ENCODE measurements at places on chromosomes 6 and 20.

- no peak for DNase-seq
Measured at GRCh38 chr20:1568163-1568490, 10.6 kb upstream of the SIRPD start.

DNA sequence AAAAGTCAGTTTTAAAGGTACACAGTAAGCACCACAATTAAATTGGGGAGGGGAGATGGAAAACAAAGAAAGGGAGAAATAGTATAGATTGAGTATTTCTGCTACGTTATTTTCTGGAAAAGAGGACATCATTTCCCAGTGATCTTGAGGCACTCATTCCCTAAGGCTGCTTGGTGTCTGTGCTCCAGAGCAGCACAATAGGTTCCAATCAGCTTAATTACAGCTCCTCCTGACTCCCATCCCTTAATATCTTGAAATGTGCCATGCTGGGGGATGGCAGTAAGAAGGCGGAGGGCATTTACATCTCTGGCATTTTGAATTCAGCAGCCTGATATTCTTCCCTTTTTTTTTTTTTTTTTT, 39.5 kb upstream of the BEND3 start:
- DNase-seq = no peak

GRCh38 chr6:100103194-100103593, 109.2 kb upstream of the MCHR2 start:
- DNase-seq = no peak

- no peak for DNase-seq
Measured at GRCh38 chr6:143164565-143165105, 103.9 kb downstream of the AIG1 start.

GRCh38 chr6:20875369-20875963, 341.2 kb downstream of the CDKAL1 start:
- DNase-seq = peak; percentile 32

DNA sequence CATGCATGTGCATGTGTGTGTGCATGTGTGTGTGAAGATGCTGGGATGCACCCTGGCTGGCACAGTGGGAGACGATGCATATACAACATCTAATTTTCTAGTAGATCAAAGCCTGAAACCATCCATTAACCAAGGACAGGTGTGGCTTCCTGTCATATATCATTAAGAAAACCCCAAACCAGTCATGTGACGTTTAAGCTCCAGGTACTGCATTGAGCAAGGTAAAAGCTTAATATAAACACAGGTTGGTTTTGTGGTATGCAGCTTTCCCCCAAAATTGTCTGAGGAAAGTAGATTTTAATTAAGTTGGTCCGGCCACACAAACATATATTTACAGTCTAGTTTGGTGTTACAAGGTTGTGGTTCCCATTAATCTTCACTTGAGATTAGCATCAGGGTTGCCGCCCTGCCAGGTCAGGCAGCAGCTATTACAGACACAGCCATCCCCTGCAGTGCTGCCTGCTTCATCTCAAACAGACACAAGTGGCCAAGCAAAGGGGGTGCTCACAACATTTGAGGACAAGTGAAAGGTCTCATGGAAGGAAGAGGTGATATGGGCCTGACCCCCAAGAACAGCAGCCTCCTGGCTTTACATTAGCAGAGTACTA, 48.6 kb upstream of the NAA20 start:
- no peak for DNase-seq

DNA sequence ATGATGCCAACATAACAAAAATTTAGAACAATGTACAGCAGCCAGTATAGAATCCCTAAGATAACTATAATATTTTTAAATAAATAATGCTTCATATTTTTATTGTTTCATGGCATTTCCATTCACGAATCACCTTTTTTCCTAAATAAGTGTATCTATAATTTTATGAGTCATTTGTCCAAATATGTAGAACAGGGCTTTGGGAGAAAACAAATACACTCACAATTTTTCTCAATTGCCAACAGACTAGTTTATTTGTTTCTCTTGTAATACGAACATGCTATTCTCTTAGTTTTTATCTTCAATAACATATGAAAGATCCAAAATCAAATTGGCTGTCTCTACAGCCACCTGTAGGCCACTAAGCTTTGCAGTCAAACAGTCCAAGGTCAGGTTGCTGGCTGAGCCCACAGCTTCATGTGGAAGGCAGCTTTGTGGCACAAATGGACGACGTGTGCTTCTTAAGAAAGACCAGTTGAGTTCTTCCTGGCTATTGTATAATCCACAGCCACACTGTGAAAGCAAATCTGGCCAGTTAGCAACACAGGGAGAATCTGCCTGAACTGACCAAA, 29.0 kb downstream of the MKKS start:
- DNase-seq = no peak

DNA sequence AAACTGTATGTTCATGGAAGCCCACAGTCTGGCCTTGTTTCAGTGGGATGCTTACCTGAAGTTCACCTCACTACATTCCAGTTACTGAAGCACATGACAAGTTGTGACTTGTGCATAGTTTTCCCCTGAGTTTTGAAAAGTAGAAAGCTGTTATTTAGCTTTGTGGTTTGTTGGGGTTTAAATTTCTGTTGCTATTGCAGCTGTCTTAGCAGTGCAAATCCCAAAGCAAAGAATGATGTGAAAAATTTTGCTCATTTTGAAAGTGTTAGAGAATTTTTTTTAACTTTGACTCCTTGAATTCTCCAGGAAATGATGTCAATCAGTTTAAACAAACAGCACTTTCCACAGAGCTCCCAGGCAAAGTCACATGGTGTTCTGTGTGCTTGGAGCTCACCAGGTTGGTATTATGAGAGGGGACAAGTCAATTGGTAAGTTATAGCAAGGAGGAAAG, 268.4 kb downstream of the ADGRG6 start:
- DNase-seq = no peak

DNA sequence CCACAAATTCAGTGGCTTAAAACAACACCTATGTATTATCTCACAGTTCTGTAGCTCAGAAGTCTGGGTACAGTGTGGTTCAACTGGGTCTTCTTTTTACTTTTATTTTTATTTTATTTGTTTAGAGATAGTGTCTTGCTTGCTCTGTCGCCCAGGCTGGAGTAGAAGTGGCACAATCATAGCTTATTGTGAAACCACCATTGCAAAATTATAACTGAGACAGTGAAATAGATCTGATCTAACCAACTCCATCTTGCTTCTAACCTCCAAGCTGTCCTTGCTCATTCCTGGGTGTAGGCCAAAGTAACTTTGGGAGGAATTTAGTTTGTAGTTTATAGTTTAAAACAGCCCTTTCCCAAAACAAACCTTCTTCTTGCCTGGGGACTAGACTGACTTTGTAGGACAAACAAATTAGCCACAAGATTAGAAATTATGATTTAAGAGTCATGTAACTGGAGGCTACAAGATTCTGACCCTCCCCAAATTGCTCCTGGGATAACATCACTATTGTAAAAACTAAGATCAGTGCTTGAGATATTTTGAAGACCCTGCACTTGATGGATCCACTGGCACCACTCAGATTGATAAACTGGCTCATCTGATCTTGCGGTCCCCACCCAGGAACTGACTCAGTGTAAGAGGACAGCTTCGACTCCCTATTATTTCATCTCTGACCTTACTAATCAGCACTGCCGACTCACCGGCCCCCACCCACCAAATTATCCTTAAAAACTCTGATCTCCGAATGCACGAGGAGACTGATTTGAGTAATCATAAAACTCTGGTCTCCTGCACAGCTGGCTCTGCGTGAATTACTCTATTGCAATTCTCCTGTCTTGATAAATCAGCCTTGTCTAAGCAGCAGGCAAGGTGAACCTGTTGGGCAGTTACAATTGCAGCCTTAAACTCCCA, 193.4 kb upstream of the CDYL start:
- DNase-seq = no peak

- DNase-seq = no peak
Measured at GRCh38 chr6:158819977-158820622, 932 bp upstream of the EZR start.

DNA sequence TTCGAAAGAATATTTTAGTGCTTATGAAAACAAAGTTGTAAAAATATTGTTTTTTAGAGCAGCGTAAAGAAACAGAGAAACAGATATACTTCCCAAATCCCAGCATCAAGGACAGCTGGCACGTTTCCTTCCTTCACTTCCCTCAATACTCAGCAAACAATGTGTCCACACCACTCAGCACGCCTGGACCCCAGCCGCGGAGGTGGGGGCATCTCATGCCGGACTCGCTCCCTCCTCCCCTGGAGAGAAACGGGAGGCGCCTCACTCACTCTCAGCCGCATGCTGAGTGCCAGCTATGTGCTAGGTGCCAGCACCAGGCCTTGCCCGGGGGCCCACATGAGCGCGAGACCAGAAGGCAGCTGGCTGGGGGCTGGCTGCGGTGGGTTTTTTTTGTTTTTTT, 34.7 kb downstream of the SLC2A4RG start:
- peak; percentile 21 for DNase-seq

- DNase-seq = no peak
Measured at GRCh38 chr6:166307082-166308032, 835 bp downstream of the PRR18 start.

DNA sequence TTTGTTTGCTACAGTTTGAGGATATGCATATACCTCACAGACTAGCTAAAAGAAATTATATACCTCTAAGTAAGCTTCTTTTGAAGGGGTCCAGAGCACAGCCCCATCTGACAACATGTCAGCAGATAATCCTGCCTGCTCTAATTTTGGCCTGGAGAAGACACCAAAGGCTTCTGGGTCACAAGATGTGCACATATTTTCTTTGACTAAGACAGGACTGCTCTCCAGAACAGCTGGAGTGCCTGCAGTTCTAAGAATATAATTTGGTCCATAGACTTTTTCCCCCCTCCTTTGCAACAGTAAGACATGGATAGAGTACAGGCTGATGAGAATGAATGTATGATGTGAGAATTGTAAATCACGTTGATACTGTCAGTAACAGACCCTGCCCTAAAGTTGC, 107.9 kb upstream of the KCNK16 start:
- DNase-seq = no peak

DNA sequence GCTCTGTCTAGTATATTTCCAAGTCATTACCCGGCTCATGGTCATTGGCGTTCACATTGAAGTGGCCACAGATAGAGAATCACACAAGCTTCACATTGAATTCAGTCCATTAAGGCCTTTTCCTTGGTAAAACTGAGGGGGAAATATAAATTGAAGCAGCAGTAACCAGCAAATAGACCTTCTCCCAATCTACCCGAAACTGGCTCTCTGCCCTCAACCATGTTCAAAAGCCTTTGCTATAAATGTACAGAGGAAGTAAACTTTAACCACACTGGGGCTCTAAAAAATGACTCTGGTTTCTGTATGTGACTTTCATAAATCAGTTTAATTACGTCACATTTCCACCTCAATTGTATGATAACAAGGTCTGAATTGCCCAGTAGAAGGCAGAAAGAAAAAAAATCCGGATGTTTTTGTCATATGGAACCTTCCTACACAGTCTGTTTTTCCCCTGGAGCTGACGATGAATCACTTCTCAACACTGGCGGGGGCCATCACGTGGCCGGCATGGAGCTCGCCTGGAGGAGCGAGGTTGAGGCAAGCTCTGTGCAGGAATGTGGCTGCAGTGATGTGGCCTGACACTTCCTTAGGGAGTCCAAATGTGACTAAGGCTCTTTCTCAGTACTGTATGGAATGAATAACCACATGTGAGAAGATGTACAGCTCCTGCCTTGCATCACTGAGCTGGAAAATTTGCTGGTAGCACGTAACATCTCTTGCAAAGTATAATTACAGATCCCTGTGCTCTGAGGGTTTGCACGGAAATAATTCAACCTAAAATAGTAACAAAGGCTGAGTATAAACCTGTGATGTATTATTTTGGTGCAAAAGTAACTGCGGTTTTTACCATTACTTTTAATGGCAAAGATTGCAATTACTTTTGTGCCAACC, 58.6 kb upstream of the SNX9 start:
- peak; percentile 49 for DNase-seq

DNA sequence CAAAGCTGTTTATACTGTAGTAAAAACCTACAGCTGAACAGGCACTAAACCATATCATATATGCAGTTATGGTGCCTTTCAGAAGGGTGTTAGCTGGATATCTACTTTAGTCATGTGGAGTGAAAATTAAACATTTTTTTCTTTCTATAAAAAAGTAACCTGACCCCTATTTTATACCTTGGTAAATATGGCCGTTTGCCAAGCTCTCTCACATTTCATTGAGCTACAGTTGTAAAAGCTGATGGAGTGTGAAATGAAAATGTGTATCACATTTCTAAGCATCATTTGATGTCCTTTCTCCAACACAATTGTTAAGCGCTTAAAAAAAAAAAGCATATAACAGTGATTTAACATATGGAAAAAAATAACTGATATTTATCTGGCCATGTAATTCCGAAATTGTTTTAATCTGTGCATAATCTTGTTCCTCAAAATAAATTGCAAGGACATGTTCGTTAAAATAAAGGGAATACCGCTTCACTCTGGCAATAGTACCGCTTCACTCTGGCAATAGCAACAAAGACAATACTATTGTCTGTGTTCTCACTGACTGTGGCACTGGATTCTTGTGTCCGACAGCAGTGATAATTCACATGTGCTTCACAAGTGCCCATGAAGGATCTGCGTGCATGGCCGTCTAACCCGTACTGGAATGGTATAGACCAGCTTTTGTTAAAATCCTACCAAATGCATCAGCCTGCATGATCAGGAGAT, 391.8 kb upstream of the SOX4 start:
- DNase-seq = no peak

DNA sequence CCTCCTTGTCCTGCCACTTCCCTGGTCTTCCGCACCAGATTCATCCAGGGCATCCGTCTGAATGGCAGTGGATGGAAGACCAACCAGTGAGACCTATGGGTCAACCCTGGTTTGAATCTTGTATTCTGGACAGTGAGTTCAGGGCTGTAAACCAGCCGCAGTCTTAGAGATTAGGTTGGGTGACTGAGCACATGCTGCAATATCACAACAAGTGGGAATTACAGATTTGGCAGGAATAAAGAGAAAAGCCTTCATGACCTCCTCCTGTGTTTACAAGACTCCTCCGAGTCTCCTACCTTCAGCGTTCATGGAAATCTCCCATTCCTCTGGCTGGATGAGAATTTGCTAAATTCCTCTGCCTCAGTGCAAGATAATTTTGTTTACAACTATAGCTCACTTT, 9.9 kb downstream of the ECI2 start:
- no peak for DNase-seq

DNA sequence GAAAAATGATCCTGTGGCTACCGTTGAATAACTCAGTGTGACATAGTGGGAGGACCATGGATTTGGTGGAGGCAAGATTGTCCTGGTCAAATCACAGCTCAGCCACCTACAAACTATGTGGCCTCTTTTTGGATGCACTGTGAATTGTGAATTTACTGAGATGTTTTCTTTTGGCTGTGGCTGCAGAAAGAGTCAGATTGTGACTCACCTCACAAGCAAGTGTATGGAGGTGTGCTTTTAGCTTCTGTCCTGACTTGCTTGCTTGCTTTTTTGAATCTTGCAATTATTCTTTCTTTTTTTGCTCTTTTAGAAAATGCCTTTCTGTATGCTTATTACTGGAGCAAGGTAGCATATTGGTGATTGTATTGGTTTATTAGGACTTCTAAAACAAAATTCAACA, 122.9 kb upstream of the FOXO3 start:
- no peak for DNase-seq

GRCh38 chr6:10951675-10952282, 64.9 kb downstream of the SYCP2L start:
- DNase-seq = peak; percentile 18

All from thymus (tissue), 14 donors.